ENCODE measurements at places on chromosomes 5 and 9.

- DNase-seq = no peak
These were observed 33.9 kb downstream of the JAKMIP2 start for GRCh38 chr5:147748590-147748989.

DNA sequence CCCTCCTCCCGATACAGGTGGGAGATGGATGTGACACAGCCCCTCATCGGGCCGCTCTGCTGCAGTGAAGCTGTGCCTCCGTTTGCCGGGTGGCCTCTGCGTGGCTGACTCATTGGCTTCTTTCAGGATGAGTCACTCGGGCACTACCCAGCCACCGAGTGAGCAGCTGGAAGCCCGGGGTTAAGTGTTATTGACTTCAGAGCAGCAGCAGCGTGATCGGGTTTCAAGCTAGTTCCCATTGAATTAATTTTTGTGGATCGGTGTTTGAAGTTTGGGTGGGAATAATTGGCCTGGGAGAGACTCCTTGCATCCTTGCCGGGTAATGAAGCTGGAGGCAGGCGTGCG, 266.4 kb upstream of the IRX4 start:
- no peak for DNase-seq

- DNase-seq = peak; percentile 3
These were observed 77.1 kb downstream of the MUSK start for GRCh38 chr9:110745676-110746075.

DNA sequence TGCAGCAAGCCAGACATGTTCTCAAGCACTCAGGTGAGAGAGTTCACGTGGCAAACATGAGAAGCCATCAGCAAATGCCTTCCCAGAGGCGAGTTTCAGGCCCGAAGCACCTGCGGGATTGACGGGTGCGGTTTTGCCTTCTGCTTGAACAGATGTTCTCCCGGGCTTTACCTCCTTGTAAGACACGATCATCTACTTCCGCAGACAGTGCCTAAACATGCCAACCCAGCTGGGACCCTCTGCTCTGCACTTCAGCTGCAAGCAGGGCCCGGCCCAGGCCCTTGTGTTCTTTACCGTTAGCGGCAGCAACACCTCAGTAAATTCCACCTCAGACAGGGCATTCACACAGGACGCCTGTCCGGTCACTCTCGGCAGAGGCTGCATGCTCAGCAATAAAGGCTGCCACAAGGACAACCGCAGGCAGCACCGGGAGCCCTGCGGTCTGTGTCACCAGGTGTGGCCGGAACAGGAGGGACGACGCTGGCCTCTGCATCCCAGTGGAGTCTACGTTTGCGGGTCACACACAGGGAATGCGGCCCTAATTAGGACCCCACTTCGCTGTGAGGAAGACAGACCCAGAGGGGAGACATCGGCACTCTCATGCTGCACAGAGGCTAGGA, 139.6 kb downstream of the ROR2 start:
- DNase-seq = no peak

DNA sequence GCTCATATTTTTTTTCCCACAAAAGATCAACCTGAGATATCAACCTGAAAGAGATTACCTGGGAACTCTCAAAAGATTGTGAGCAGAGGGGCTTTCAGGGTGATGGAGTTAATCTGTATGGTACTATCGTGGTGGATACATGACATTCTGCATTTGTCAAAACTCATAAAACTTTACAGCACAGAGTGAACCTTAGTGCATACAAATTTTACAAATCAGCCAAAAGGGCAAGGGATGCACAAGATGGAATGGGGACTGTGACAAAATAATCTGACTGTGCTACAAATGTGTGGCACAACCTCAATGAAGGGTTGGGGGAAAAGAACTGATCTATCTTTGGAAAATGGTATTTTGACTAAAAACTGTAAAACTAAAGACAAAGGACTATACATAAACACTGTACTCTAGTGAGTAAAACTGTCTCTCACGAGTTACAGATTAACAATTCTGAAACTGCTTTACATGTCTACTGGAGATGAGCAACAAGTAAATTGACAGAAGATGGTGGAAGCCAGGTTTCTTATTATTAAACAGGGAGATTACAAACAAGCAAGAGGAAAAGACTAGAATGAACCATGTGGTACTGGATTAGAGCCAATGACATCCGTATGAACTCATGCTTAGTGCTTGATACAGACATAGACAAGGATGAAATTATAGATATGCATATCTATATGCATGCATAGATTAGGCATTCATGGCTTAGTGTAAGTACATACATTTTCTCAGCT, 24.8 kb upstream of the RLN1 start:
- no peak for DNase-seq

DNA sequence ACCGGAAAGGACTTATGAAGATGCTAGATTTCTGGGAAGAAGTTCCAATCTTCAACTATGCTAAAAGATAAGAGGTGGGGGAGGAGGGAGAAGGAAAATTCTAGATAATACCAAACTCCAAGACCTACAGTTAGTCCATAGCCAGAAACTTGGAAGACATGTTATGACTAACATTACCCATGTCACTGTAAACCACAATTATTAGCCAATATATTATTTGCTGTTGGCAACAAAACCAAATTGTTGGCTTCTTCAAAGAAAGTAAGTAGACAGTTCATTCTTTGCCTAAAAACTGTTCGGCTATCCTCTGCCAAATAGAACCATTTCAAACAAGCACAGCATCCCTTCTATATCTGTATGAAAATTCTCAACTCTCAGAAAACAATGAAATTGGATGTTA, 25.1 kb downstream of the PRLR start:
- DNase-seq = peak; percentile 26

- no peak for DNase-seq
These were observed 44.0 kb downstream of the NNT start for GRCh38 chr5:43646992-43647391.

GRCh38 chr5:38265546-38266179, 7.3 kb downstream of the EGFLAM start:
- peak; percentile 56 for DNase-seq

DNA sequence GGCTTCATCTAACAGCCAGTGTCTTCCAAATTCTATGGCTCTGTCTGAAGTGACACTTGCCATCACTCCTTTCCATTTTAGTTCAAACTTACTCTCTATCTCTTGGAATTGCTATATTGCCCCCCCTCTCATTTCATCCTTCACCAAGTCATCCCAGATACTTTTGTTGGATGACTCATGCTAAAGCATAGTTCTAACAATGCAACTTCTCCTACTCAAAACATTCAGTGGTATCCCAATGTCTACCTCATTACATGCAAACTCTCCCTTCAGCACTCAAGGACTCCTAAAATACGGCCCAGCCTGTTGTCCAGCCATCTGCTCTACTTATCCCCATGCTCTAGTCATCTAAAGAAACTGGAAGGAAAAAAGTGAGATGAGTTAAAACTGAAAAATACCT, 171.6 kb downstream of the RASEF start:
- DNase-seq = no peak

DNA sequence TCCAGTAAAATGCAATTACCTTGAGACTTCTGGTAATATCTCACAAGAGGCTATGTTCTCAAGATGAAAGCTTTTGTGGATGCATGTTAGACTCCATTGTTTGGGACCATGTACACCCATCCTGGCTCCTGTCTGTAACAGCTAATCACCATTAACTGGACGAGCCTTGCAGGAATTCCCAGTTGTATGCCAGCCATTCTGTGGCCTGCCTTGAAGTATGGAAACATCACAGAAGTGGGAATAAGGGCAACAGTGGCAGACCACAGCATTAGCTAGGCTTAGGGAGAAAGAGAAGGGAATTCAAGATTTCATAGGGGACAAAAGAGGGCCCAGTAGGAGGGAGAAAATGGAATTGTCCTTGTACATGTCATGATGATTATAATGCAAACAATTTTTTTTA, 79.0 kb downstream of the RORB start:
- DNase-seq = no peak

- no peak for DNase-seq
These were observed 494 bp upstream of the DOCK2 start for GRCh38 chr5:169636477-169637084.

DNA sequence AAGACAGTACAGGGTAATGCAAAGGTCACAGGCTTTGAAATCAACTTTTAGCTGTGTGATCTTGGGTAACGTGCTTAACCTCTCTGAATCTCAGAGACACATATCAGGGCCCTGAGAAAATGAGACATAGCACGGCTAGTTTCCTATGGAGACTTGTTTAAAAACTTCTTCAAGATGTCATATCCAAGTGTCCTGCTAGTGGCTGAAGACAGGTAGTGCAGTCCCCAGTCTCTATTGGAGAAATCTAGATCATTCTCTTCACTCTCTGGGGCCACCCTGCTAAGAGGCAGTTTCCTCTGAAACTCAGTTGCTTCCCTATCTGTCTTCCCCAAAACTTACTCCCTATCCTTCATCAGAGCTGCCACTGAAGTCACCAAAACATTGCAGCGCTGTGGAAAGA, 30.3 kb upstream of the GRXCR2 start:
- no peak for DNase-seq

DNA sequence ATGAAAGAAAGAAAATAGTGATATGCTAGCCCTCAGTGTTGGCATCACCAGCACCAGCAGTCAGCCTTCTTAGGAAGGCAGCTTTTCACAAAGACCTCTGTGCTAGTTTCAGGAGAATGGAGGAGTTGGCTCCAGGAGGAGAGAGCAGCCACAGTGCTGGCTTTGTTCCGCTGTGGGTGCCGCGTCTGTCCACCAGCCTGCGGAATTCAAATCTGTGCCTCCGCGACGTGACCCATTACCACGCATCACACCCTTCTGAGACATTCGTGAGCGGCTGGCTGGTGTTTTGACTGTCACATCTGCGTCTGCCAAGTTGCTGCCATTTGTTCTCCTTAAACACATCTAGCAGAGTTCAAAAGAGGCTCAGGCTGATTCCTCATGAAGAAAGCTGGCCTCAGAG, 34.4 kb downstream of the SNX18 start:
- DNase-seq = no peak

DNA sequence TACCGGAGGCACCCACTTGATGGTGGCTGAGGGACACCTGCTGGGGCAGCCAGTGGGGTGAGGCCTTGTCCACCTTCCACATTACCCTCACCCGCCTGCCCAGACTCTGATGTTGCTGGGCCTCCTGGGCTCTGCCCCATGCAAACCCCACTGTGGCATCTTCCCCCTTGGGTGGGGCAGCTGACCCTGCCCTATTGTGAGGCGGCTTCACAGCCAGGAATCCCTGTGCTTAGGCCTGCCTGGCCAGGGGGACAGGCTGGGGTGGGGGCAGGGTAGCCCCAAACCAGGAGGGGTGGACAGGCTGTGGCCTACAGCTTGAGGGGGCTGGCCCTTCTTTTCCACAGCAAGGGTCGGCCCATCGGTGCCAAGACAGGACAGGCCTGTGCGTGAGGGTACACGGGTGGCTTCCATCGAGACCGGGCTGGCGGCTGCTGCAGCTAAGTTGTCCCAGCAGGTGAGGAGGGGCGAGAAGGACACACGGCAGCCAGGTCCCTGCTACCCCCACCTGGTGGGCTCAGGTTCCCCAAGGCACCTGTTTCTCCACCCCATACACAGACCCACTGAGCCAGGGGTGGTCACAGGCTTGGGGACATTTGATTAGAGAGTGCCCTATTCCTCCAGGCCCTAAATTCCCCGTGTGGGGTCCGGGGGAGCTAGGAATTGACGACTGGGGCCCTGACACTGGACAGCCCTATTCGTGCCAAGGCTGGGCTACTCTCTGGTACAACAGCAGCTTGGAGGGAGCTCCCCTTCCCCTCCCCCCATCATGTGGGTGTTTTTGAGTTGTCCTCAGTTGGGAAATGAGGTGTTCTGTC, 99.2 kb downstream of the PHF2 start:
- DNase-seq = no peak

GRCh38 chr9:27599102-27599869, 26.0 kb upstream of the C9orf72 start:
- DNase-seq = no peak

- no peak for DNase-seq
These were observed 67.3 kb upstream of the RXRA start for GRCh38 chr9:134258828-134259546.

DNA sequence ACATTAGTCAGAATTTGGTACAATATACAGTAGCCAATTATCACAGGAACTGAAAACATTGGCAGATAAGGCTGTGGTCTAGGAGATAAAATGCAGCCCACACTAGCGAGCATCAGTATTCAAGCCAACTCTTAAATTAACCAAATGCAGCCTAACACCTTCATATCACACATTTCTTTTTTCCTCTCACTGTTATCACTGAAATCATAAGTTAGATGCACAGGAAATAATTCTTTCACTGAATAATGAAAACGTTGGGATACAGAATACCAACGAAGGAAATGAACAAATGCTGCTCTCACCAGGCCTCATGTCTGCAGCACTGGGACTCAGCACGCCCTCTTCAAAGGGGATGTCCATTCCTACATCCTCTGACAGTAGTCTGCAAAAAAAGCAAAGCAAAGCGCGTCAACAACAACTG, 109.1 kb upstream of the PCA3 start:
- DNase-seq = no peak

- no peak for DNase-seq
These were observed 159.4 kb downstream of the FBN2 start for GRCh38 chr5:128378632-128379031.

GRCh38 chr5:38825494-38825893, 20.3 kb upstream of the OSMR start:
- no peak for DNase-seq

DNA sequence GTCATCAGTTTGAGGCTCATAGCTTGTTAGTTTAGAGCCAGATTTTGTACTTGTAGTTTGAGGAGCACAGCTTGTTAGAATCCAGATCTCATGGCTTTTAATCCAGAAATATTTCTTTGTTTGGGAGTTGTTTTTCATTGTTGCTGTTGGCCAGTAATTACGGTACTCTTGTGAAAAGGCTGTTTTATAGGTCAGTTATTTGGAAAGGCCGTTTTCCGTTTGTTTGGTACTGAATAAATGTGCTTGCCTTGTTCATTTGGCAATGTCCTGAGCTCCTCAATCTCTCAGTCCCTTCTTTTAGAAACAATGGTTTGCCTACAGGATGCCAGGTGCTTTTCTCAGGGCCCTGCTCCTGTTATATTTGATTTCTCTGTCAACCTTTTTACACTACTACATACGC, 4.5 kb upstream of the MOB3B start:
- DNase-seq = no peak

GRCh38 chr9:77271023-77271690, 93.8 kb downstream of the VPS13A start:
- no peak for DNase-seq

- DNase-seq = no peak
These were observed 543.7 kb downstream of the DMRTA1 start for GRCh38 chr9:22990349-22990748.

- DNase-seq = no peak
These were observed 152.3 kb downstream of the TSSK1B start for GRCh38 chr5:113282472-113282871.

- DNase-seq = no peak
These were observed 69.0 kb downstream of the TJP2 start for GRCh38 chr9:69243116-69243515.

DNA sequence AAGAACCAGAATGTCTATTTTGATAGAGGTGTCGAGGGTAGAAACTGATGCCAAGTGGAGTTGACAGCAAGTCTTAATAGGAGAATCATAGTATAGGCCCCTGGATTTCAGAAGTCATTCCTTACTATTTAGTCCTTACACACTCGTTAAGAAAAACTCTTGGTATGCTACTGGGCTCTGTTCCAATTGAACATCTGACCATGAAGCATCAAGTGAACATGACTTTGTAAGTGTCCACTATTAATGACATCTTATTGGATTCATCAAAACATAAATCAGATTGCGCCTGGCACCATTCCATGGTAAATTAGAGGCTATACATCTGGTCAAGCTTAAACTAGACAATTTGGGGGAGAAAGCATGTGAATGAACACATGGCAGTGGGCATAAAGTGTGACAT, 1056.5 kb upstream of the EDIL3 start:
- DNase-seq = peak; percentile 8

GRCh38 chr5:61332358-61332749, 296 bp downstream of the ZSWIM6 start:
- DNase-seq = no peak

GRCh38 chr5:154534457-154535050, 56.5 kb upstream of the HAND1 start:
- DNase-seq = no peak
